ENCODE measurements at places on chromosomes 3 and 15.

- peak; percentile 38 for DNase-seq
These were observed 25.6 kb upstream of the NLGN1 start for GRCh38 chr3:173371848-173372487.

DNA sequence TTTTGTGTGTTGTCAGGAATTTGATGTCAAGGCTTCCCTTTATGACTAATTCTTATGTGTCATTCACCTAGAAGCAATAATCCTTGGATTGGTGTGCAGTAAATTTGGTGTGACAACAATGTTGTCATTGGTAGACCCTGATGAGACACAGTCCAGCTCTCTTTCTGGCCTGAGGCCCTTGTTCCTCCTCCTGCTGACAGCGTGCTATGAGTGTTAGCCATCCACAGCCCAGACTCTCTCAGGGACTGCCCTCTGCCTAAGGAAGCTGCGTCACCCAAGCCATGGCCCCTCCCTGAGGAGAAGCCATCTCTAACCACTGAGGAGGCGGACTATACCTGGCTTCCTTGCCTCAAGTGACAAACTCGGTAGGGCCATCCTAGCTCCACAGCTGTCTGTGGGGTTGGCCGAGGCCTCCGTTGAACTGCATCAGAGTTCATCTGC lies 13.3 kb upstream of the TM4SF1 start:
- no peak for DNase-seq

DNA sequence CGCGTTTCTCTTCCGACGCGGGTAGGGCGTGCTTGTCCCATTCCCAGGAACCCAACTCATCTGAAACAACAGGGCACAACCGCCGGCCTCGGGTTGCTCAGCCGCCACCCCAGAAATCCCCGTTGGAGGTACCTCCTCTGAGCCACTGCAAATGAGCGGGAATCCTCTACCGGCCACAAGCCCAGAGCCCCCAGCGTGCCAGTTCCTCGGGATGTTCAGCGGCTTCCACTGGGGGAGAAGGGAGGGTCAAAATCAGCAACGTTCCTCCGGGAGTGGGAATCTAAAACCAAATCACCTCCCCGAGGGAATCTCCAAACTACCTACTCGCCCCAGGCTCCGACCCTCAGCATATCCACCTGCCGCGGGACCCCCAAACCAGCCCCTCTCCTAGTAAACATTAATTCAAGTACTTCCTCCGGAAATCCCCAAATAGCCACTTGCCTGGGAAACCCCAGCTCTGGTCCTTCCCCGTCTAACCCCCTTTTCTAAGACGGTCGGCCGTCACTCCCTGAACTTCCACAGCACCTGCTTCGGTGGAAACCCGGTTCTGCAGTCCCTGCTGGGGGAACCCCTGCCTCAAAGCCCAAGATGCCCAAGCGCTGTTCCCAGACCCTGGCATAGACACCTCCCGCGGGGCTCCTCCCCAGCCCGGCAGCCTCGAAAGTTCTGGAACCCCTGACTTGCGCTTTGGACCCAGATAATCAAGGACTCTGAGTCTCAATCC lies 887 bp downstream of the OXTR start:
- DNase-seq, result no peak

DNA sequence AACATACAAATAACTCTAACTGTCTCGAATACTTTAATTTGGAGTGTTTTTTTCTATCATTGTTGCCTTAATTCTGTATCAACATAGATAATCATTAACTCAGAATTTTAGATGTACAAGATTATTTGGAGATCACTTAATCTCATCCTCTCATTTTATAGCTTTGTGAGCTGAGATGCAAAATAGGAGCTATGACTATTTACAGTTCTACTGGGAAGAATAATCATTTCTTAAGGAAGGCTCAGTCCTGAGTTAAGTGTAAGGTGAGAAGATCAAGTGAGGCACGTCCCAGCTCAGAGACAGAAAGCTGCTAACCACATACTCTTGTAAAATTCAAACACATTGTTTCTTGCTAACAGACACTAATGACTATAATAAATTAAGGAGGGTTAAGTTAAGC lies 66.2 kb downstream of the CCDC54 start:
- no peak for DNase-seq

GRCh38 chr15:38349251-38349650 lies 96.6 kb downstream of the SPRED1 start:
- peak; percentile 38 for DNase-seq

DNA sequence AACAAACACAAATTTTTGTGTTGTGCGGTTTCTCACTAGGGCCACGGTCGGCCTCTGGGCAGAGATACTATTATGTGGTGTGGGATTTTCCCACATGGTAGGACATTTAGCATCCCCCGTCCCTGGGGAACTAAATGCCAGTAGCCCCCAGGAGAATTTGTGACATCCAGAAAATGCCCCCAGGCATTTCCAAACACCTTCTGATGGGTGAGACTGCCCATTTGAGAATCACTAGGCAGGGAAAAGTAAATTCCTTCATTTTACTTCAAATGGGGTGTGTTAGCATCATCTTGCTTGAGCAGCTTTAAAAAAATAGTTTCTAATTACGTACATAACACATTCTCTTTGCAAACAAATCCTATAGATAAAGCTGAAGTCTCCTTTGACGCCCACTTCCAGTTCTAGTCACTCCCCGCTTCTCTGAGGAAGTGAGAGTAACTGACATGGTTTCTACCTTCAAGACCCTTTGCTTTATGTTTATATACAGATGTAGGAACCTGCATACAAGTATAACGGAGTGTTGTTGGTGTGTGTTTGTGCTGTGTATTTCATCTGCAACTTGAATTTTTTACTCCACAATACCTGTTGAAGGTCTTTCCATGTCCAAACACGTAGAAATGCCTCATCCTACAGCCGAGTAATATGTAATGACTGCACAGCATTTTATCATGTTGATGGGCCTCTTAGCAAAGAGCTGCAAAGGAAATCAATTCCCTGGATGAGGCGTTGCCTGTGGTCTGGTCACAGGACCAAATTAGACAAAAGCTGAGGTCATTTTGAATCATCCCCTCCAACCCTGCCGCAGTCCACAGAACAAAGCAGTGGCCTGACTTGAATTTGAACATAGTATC lies 31.4 kb upstream of the ZBTB38 start:
- peak; percentile 67 for DNase-seq

GRCh38 chr3:120678984-120679383 lies 3.1 kb downstream of the HGD start:
- DNase-seq, result no peak

All from fibroblast of skin of scalp (primary cell).